ENCODE measurements at places on chromosomes 4 and X.
A peak's percentile ranks its signal among the peaks of the same experiment; 100 is the strongest.

- DNase-seq, result no peak
These were observed 4.0 kb upstream of the NEUROG2 start for GRCh38 chr4:112519689-112520597.

DNA sequence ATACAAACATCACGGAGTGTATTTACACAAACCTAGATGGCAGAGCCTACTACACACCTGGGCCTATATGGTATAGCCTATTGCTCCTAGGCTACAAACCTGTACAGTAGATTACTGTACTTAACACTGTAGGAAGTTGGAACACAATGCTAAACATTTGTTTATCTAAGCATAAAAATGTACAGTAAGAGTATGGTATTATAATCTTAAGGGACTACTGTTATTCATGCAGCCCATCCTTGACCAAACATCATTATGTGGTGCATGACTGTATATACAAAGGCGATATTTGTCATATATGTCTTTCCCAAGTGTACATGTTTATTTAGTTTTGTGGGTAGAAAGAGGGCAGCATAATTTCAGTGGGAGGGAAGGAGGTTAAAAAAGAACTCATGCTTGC, 177.7 kb upstream of the FSTL5 start:
- no peak for DNase-seq

DNA sequence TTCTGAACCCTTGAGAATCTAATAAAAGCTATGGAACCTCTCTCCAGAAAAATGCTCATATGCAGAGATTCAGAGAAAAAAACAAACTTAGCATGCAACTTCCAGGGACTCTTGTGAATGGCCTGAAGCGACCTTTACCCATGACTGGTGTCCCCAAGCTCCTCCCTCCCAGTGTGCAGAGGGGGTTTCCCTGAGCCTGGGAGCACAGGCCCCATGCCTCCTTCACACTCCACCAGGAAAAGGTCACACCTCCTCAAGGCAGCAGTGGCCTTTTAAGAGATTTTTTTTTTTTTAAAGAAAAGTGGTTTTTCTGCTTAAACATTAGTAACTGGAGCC, 13.3 kb upstream of the UBA6 start:
- no peak for DNase-seq

- peak; percentile 60 for DNase-seq
These were observed 41.8 kb upstream of the SORBS2 start for GRCh38 chr4:185853841-185854240.

GRCh38 chrX:105543283-105543682, 279.1 kb upstream of the NRK start:
- no peak for DNase-seq

Data from foreskin keratinocyte (primary cell).